Omental fat pad (tissue), 4 donors: ENCODE measurements at places on chromosomes 2 and 18. TPM values are rescaled to one million over a fixed set of nuclear protein-coding genes. Genes with fewer than 3 reads are reported as not detected.

AOX1 gene
- 350 TPM for total RNA-seq

LIPG gene
- total RNA-seq: 1.2 TPM

RALB gene
- 74.2 TPM for total RNA-seq

MEP1B gene
- total RNA-seq: not detected

SCG2 gene
- 0.25 TPM for total RNA-seq

GKN2 gene
- total RNA-seq: not detected

CNDP1 gene
- not detected for total RNA-seq

OSBPL1A gene
- total RNA-seq: 123 TPM

DPP10 gene
- not detected for total RNA-seq

SPP2 gene
- not detected for total RNA-seq

PTPRM gene
- total RNA-seq: 238 TPM

IL37 gene
- not detected for total RNA-seq

KATNAL2 gene
- 2.9 TPM for total RNA-seq

NEU2 gene
- not detected for total RNA-seq
